NT2/D1 (cell line): ENCODE measurements at places on chromosomes 6 and 20.

DNA sequence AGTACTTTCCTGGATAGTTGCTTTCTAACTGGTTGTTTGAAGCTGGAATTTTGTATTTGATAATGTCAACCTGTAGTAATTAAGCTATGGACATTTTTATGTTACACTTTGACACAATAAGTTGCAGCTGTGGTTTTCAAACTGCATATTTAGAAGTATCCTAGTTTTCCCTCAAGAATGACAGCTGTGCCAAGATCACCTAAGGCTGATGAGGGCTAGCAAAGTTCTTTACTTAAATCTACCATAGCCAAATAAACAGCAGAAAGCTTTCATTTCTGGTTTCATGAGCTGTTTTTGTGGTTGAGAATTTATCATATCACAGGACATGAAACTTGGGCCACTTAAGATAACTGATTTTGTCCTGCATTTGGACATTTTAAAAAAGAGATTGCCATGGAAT lies 30.6 kb downstream of the FAM229B start:
- DNase-seq, result no peak

DNA sequence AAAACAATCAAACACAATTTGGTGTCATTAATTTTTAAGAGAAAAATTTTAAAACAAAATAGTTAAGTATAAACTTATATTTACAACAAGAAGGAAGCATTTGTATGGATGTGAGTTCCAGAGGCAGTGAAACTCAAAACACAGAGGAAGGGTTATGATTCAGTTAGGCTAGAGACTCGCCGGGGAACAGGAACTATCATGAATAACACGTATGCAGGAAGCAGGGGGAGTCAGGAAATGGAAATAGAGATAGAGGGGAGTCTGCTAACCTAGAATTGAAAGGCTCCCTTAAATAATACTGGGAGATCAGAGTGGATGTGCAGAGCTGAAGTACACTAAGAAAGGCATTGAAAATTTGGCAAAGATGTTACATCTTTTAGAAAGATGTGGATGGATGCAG lies 14.2 kb upstream of the HLA-DRB1 start:
- DNase-seq, result no peak

DNA sequence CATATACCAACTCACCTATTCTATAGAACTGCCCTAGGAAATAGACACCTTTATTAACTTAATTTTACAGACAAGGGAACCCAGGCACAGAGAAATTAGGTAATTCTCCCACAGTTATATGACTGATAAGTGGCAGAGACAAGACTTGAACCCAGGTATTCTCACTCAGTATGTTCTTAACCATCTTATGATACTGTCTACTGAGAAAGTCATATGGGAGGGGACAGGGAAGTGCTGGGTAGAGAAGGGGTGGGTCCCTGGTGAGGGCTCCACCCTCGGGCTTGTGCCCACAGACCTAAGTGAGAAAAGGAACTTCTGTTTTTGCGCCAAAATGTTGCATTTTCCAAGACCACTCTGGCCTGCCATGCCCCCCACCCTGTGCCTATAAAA lies 123.5 kb downstream of the RNF144B start:
- DNase-seq, result no peak

- no peak for DNase-seq
Measured at GRCh38 chr6:31826793-31827285, 699 bp upstream of the HSPA1B start.

GRCh38 chr6:22401206-22401605 lies 104.4 kb upstream of the PRL start:
- DNase-seq, result no peak

DNA sequence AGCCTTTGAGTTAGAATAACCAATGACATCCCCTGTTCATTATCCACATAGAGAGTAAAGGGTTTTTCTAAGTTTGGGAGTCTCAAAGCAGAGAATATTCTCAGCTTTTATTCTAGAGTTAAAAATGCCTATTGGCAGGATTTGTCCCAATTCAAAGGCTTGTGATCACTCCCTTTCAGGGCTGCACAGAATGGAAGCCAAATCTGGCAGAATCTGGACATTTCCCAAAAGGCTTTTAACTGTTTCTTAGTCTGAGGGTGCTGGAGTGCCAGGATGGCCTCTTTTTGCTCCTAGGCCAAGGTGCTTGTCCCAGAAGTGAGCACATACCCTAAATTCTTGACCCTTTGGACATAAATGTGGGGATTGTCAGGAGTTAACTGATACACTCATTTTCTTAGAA lies 556.6 kb downstream of the DOK5 start:
- DNase-seq, result no peak
